ENCODE measurements at places on chromosomes 16 and 17.

GRCh38 chr17:28404007-28404406, 2.0 kb downstream of the SLC46A1 start:
- no peaks in the 10 kb centered on the region for H3K36me3 ChIP-seq
- peaks cover 7% of the 10 kb centered on the region for H3K27me3 ChIP-seq
- H3K4me3 ChIP-seq, result no peak overlapping the region
- no peak for DNase-seq
- no peak overlapping the region for H3K27ac ChIP-seq
- H3K4me1 ChIP-seq, result peaks cover 13% of the 10 kb centered on the region

DNA sequence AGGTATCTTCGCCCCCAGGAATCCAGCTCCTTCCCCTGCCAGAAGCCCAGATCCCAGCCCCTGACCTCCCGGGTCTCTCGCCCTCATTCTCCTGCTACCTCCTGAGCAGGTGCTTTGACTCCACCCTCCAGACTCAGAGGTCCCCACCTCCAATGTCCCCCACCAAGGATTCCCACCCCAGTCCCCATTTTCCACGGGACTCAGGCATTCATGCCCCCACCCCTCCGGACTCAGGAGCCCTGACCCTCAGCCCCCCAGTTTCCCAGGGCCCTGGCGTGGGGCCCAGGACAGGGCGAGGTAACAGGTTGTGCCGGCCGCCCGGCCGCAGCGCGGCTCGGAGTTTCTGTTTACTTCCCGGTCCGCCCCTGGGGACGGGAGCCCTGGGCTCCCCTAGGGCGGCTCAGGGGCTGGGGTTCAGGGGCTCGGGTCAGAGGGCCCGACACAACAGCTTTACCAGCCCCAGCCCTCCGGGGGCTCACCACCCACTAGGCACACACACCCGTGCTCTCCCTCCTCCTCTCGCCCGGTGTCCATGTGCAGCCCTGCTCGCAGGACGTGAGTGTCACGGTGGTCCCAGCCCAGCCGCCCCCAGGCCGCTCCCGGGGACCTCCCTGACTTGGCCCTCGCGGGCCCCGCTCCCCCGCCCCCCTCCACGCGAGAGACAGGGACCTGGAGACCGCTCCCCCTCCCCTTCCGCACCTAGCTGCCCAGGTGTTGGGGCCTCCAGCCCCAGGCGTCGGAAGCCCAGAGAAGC, 595 bp downstream of the BICDL2 start:
- no peaks in the 10 kb centered on the region for H3K36me3 ChIP-seq
- H3K4me3 ChIP-seq, result no peak overlapping the region
- peaks cover 16% of the 10 kb centered on the region for H3K4me1 ChIP-seq
- H3K27ac ChIP-seq, result no peak overlapping the region

GRCh38 chr16:3459401-3460090, 16.1 kb downstream of the NAA60 start:
- peaks cover 18% of the 10 kb centered on the region for H3K36me3 ChIP-seq
- DNase-seq, result peak; percentile 57
- no peaks in the 10 kb centered on the region for H3K27me3 ChIP-seq
- peak overlapping the region; percentile 73 for H3K4me3 ChIP-seq
- peaks cover 59% of the 10 kb centered on the region for H3K4me1 ChIP-seq

- no peak overlapping the region for H3K4me3 ChIP-seq
- H3K36me3 ChIP-seq, result peaks cover 18% of the 10 kb centered on the region
- peaks cover 25% of the 10 kb centered on the region for H3K4me1 ChIP-seq
- H3K27ac ChIP-seq, result peak overlapping the region; percentile 5
- DNase-seq, result no peak
Observed at GRCh38 chr16:67594956-67595355, 32.6 kb downstream of the CTCF start.

GRCh38 chr16:81167851-81168250, 70.6 kb upstream of the BCO1 start:
- H3K4me3 ChIP-seq, result no peak overlapping the region
- H3K27ac ChIP-seq, result no peak overlapping the region
- no peaks in the 10 kb centered on the region for H3K4me1 ChIP-seq
- no peaks in the 10 kb centered on the region for H3K36me3 ChIP-seq
- no peak for DNase-seq

DNA sequence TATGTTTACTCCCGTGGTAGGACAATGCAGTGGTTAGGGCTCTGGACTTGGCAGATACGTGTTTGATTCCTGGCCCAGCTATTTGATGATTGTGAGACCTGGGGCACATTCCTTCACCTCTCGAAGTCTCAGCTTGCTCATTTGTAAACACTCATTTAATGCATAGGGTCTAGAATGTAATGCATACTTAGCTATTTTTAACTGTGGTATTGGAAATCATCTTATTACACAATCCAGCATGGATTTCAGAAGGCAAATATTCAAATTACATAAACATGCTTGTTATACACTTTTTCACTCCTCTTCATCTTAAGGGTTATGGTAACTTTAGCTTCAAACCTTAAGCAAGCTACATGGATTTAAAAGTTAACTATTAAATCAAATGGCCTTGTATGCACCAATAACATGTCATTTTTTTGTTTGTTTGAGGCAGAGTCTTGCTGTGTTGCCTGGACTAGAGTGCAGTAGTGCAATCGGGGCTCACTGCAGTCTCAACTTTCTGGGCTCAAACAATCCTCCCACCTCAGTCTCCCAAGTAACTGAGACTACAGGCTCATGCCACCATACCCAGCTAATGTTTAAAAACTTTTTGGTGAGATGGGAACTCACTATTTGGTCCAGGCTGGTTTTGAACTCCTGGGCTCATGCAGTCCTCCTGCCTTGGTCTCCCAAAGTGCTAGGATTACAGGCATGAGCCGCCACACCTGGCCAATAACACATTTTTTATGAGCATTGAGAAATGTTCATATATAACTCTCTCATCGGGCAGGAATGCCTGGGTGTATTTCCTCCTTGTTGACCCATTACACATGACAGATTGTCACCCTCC, 52.5 kb downstream of the VAT1L start:
- H3K27ac ChIP-seq, result no peak overlapping the region
- H3K36me3 ChIP-seq, result no peaks in the 10 kb centered on the region
- no peak for DNase-seq
- H3K4me3 ChIP-seq, result no peak overlapping the region

DNA sequence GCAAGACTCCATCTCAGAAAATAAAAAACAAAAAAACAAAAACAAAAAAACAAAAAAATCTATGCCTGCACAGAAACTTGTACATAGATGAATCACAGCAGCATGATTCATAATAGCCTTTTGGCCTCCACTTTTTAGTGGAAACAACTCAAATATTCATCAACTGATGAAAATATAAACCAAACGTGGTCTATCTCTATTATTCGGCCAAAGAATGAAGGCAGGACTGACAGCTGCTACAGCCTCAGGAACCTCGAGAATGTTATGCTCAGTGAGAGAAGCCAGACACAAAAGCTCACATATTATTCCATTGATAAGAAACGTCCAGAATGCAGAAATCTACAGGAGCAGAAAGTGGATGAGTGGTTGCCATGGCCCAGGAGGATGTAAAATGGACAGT, 19.8 kb downstream of the PPL start:
- DNase-seq, result no peak
- no peaks in the 10 kb centered on the region for H3K27me3 ChIP-seq

All from activated CD8-positive, alpha-beta T cell treated with anti-CD3 and anti-CD28 coated beads, Interleukin-2, amount 10 ng/mL, durations not matched to agents 7 days and 5 days (primary cell).